ENCODE measurements at places on chromosomes 1 and 21.

DNA sequence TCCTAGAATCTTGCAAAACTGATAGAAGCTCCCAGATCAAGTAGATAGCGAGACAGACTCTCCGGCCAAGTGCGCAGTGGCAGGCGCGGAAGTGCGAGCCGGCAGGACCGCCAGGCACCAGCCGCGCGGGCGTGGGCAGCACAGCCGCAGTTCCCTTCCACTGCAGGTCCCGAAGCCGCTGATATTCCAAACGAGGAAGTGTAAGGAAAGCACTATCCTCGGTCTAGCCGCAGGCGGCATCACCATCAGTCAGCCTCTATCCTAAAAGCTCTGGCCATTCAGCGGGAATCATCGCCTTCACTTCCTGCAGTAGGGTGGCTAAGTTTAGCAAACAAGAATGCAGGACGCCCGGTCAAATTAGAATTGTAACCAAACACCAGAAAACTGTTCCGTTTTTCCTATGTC lies 710 bp downstream of the GLRX2 start:
- no peak for DNase-seq

DNA sequence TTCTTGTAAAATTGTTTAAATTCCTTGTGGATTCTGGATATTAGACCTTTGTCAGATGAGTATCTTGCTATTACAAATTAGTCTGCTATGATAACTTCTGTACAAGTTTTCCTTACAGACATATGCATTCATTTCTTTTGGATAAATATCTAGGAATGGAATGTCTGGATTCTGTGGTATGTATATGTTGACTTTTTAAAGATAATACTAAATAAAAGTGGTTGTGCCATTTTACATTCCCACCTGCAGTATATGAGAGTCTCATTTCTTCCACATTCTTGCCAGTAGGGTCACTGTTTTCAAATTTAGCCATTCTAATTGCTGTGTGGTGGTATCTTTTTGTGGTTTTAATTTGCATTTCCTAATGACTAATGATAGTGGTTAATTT lies 53.9 kb downstream of the SYDE2 start:
- DNase-seq = no peak

DNA sequence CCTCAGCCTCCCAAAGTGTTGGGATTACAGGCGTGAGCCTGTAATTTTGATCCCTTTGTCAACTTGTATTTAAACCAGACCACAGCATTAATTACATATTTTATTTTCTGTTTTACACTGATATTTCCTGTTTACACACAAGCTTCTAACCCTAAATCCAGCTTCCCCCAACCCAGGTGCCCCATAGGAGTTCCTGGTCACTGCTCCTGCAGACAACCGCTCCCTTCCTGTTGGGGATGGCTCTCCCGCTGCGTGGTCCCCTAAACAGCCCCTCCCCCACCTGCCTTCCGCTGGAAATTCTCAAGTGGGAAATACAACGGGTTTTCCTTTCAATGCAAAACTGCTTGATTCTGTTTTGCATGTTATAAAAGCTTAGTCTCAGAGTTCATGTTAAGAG lies 3.7 kb downstream of the CSTB start:
- DNase-seq = no peak

GRCh38 chr1:173113015-173113741 lies 62.4 kb upstream of the TNFSF18 start:
- DNase-seq = no peak

DNA sequence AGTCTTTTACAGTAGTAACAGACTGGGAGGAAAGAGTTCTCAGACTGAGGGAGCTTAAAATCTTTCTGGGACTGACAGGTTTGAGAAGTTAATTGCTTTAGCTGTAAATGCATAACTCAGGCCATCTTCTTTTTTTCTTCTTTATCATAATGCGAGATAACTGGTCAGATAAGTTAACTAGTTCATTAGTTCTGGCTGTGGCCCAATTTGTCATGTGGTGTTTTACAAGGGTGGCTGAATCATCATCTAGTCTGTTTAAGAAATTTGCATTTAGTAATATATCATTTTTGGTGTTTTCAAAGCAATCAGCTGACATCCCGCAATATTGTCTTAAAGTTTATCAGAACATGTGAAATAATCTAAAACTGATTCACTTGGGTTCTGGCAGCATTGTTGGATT lies 14.0 kb downstream of the HSD3B2 start:
- no peak for DNase-seq

DNA sequence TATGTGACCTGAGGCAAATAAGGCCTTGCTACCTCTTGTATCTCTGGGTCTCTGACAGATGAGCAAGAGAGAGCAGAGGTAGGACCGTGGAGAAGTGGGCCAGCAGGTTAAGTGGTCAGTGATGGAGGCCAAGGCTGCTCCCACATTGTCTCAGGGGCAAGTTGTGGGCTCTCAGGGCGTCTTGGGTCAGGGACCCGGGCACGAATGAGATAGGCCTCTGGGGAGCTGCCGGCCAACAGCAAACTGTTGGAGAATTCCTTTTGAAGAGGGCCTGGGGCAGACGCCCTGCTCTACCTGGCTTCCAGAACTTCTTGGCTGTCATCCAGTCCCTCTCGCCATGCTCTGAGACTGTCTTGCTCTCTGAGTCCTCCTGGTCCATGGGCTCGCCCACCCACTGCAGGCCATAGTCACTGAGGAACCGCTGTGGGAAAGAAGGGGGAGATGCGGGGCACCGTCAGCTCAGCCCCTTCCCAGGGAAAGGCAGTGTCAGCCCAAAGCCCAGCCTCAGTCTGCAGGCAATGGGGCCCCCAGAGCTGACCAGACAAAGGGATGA lies 12.4 kb downstream of the UBXN11 start:
- no peak for DNase-seq

Data from CD4-positive, alpha-beta memory T cell (primary cell).